ENCODE measurements at places on chromosomes 4 and X.

GRCh38 chr4:21090094-21090666 is 389.9 kb downstream of the PACRGL start:
- no peak for DNase-seq

DNA sequence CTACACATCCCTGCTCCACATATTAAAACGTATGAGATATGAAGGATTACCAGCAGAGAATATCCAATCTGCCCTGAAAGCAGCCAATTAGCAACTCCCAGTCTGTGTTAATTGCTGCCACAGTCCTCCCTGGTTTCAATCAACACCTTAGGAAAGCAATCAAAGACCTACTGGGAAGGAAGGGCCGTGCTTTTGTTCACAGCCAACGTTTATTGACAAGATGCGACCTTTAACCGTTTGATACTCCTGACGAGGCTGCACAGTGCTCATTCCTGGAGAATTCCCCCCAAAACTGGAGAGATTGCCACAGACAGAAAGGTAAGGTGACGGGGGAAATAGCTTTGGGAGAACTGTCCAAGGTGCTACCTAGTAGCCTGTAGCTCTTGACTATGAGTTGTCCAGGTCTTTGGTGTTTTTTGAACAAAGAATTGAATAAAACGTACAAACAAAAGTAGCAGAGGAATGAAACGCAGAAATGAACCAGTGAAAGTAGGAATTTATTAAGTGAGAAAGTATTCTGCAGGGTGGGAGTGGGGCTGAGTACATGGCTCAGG is 596.5 kb downstream of the NLGN4X start:
- DNase-seq: no peak

DNA sequence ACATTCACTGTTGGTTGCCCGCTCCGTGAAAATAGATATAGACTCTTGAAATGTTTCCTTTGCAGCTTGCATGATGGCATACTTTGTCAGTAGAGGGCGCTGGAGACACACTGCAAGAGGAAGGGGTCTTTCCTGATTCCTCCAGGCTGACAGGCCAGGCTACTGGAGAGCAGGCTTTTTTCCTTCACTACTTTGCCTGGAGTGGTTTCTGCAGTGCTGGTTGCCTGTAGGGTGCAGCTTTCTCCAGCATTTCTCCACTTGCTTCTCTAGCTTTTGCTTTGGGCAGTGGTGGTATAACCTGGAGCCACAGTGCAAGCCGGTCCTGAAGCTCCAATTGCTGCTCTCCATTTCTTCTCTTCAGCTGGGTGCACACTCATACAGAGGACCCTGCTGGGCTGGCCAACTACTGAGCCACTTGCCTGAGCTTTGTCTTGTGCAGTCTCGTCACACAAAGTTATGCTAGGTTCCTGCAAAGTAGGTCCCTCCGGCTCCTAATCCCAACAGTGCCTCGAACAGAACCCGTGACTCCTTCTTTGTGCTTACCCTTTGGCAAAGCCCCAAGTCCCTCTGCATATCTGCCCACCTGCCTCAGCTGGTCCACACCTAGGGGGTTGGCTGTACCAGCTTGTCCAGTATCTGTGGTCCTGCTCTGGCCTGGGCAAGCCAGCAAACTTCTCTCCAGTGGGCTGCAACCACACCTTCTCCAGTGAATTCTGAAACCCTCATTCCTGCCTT is 46.3 kb downstream of the RASSF6 start:
- DNase-seq: peak; percentile 81

- peak; percentile 73 for DNase-seq
Observed at GRCh38 chrX:100649550-100650356, 5.8 kb downstream of the SRPX2 start.

GRCh38 chrX:103399744-103400143 is 23.4 kb downstream of the BEX3 start:
- no peak for DNase-seq

DNA sequence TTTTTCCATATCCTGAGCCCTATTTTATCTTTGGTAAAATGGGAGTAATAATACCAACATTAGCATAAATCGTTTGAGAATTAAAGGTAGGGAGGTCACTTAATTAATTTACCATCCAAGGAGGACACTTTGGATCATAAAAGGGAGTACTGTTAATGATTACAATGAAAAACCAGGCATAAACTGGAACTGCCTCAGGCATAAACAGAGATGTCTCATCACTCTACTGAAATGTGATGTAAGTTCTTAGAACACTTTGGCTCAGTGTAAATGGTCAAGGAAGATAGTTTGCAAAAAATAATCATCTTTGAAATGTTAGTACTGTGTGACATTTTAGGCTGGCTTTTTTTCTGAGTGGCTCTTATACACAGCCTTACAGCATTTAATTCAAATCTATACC is 268.7 kb downstream of the SLC39A8 start:
- peak; percentile 12 for DNase-seq

GRCh38 chr4:86564795-86565194 is 29.3 kb upstream of the PTPN13 start:
- DNase-seq: no peak

GRCh38 chr4:11765849-11766453 is 337.3 kb upstream of the HS3ST1 start:
- peak; percentile 15 for DNase-seq

GRCh38 chrX:48021026-48021900 is 14.5 kb downstream of the SPACA5 start:
- DNase-seq: peak; percentile 76

DNA sequence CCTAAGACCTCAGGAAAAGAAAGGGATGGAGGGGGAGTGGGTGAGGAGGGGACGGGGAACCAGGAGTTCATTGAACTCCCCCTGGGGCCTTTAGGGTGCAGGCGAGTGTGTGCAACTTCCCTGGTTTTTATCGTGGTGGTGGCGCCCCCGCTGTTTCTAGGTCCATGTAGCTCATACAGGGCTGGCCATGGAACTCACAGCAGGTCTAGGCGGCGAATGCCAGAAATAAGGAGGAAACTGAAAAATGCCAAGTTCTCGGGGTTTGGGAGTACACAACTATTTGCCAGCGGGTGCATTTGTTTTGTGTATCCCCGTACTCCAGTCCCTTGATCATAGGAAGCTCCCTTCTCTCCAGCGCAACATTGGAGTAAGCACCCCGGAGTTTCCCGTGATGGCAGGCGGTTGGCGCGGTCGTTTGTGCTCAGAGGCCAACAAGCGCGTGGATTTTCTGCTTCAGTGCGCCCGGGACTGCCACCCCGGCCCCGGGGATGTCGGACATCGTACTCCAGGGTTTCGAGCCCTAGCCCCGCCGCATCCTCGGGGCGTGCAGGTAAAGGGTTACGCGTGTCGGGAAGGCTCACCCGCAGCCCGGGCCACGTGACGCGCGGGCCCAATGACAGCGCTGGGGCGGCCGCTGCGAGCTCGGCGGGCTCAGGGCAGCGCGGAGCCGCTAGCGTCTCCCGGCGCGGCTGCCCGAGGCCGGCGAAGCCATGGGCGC is 208.9 kb downstream of the NWD2 start:
- DNase-seq: peak; percentile 28

- no peak for DNase-seq
Observed at GRCh38 chrX:42577936-42578470, 200.0 kb downstream of the PPP1R2C start.

GRCh38 chr4:40887764-40888131 is 138.0 kb downstream of the NSUN7 start:
- DNase-seq: peak; percentile 14

DNA sequence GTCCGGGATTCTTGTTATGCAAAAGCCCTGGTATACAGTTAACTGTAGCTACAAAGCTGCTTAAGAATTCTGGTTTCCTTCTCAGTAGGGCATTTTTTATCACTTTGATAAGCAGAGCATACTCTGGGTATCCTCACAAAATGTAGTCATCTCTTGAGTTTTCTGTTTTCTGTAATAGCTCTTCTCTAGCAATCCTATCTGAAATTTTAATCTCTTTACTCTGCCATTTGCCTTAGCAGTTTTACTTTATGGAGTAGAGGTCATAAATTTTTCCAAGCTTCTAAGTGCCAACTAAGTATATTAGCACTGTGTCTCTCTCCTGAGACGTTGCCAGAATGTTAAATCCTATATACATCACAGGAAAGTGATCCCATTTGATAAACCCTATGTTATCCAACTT is 28.0 kb upstream of the BANK1 start:
- DNase-seq: no peak

- DNase-seq: no peak
Observed at GRCh38 chr4:123411514-123411913, 14.9 kb downstream of the SPRY1 start.

- DNase-seq: no peak
Observed at GRCh38 chrX:49075347-49075746, 1.5 kb upstream of the PRAF2 start.

GRCh38 chrX:9681422-9681821 is 84.2 kb downstream of the GPR143 start:
- DNase-seq: peak; percentile 60

GRCh38 chrX:38189431-38190250 is 31.0 kb downstream of the SRPX start:
- no peak for DNase-seq

- DNase-seq: peak; percentile 70
Observed at GRCh38 chr4:127400731-127401346, 231.9 kb upstream of the INTU start.

- no peak for DNase-seq
Observed at GRCh38 chr4:63218856-63219255, 1190.4 kb downstream of the TECRL start.

GRCh38 chr4:144634978-144635747 is 10.8 kb upstream of the HHIP start:
- no peak for DNase-seq

DNA sequence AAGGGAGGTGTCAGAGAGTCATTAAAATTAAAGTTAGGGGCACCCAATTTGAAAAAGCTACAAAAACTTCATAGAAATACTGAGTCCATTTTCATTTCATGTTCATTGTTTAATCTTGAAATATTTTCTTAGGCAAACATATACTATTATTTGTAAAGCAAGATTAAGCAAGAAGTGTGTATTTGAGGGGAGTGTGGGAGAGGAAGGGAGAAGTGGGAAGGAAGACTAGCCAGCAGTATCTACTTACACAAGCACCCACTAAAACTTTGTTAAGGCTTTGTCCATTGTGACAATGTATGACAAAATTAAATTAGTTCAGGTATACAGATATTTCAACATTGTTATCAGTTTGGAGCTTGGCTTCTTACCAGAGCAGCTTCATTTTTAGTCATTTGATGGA is 222.9 kb downstream of the ARHGAP24 start:
- DNase-seq: no peak

GRCh38 chrX:54180403-54180802 is 2.7 kb downstream of the FAM120C start:
- peak; percentile 62 for DNase-seq

GRCh38 chr4:150116506-150116905 is 38.3 kb downstream of the DCLK2 start:
- DNase-seq: no peak

- peak; percentile 46 for DNase-seq
Observed at GRCh38 chr4:170853422-170854021, 763.8 kb upstream of the AADAT start.

GRCh38 chr4:41217374-41217773 is 3.0 kb upstream of the APBB2 start:
- no peak for DNase-seq

DNA sequence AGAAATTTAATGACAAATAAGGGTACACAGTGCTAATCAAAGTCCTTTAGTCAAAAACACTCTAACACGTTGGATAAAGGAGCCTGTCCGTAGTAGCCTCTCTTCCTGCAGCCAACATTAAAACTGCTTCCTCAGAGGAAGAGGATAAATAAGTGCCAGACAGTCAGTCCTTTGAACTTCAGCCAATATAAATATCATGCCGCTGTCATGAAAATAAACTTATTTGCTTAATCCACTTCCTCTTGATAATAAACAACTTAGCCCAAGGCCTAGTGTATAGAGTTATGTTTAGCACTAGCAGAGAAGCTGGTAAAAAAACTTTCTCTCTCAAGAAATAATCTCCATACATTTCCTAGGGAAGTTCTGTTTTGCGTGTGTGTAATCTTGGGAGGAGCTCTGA is 196.7 kb downstream of the HS3ST1 start:
- DNase-seq: no peak

DNA sequence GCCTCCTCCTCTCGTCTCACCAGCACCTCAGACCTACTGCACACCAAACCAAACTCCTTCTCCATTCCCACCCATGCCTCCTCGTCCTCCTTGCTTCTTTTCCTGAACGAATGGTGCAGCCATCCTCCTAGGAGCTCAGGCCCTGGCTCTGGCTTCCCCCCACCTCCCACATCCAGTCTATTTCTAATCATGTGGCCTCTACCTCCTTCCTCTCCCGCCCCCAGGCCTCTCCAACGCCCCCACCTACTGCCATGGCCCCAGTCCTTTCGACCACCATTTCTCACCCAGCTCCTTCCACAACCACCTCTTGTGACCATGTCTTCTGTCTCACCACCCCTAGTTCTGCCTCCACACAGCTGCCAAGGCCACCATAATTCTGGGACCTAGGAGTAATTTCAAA is 127.1 kb downstream of the PJA1 start:
- DNase-seq: no peak

DNA sequence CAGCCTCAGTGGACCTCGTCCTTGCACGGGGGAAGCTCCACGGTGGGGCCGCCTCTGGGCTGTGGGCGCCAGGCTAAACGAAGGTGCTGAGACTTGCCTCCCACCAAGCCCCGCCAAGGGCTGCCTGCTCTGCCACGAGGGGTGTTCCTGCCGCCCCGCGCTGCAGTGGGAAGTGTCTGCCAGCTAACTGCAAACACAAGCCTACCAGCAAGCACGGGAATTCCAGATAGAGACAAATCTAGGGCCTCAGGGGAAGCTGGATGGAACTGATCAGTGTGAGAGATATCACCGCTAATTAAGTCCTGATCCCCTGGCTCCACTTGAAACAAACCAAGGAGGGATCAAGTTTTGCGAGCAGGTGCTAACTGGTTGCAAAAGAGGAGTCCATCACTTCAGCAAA is 181.6 kb upstream of the LEF1 start:
- DNase-seq: no peak

- peak; percentile 84 for DNase-seq
Observed at GRCh38 chr4:4260185-4260751, 12.2 kb upstream of the TMEM128 start.

GRCh38 chr4:113384600-113384999 is 335.1 kb downstream of the ANK2 start:
- peak; percentile 81 for DNase-seq

GRCh38 chrX:56600141-56600540 is 36.7 kb downstream of the UBQLN2 start:
- DNase-seq: no peak

DNA sequence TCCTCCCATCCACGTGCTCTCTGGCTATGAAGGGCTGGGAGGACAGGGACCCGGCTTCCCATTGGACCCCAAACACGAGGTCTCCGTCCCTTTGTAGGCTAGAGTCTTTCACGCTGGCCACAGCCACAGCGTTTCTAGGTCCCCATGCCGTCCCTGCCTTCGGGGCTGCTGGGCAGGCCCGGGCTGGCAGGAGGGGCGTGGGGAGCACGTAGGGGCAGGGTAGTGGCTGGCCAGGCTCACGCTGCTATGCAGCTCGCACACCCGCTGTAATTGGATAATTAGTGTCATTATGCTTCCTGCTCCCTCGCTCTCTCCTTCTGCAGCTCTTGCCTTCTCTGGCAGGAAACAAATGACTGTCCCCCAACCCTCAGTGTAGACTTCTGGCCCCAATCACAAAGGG is 9.8 kb downstream of the ATP2B3 start:
- no peak for DNase-seq

- no peak for DNase-seq
Observed at GRCh38 chrX:150502979-150503897, 65.2 kb upstream of the MTM1 start.

Measured in ELR (cell line).